ENCODE measurements at places on chromosomes 3 and 15.

DNA sequence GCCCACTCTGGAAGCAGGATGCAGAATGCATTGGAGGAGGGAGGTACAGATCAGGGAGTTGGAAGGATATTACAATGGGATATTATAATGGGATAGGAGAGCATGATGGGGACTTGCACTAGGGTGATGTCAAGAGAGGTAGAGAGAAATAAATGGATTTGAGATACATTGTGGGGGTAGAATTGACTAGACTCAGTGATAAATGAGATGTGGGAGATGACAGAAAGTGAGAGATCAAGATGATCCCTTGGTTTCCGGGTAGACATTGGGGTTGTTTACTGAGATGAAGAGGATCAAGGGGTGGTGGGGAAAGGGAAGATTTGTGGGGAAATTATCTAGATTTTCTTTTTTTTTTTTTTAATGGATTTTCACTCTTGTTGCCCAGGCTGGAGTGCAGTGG lies 42.7 kb downstream of the BFSP2 start:
- DNase-seq: no peak

DNA sequence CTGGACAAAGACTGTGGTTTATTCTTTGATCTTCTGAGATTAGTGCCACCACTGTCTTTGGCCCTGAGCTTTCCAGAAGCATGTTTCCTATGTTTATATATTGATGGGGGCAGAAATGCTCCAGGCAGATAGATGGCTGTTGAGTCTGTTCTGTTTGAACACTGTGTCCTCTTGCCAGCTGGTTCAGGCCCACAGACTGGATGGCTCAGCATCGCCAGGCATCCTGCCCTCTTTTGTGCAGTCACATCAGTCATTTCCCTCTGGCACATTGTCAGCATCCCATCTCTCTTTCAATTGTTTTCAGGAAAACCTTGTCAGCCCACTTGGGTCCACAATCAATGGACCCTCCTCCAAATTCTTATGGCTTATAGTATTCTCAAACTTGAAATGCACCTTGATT lies 141.2 kb downstream of the NEK11 start:
- DNase-seq: no peak

GRCh38 chr3:132317229-132317948 lies at the start of gene ACP3:
Gene ACP3, plus strand, starts transcription at chr3:132317407. Its CDS starts 50 bp downstream, at chr3:132317457.
- DNase-seq: no peak

DNA sequence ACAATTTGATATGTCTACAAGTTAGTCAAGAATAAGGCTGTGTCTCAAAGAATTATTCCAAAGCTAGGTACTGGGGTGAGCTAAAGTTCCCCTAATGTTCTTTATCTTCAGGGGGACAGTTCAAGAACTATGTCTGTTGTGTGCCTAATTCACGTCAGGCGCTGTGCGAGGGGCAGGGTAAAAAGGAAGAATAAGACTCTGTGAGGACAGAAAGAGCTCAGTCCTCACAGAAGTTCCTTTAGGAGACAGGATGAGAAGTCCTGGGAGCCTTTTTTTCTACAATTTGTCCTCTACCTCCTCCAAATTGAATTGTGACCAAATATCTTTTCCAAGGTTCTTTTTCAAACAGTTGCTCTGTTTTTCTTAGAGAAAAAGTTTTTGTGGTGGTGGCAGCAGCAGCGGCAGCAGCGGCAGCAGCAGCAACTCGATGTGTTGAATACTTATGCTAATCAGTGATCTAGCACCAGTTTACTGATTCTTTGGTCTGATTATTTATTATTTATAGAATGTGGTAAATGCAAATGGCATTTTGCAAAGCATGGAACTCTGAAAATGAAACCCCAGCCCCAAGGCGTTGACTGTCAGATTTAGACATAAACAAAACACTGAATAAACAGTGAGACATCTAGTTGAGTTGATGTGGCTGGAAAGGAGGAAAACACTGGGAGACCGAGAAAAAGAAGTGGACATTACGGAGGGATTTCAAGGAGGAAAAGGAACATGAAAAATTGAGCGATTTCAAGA lies 88.6 kb downstream of the GTPBP8 start:
- no peak for DNase-seq

- no peak for DNase-seq
Observed at GRCh38 chr3:169022457-169022856, 641.1 kb downstream of the MECOM start.

GRCh38 chr3:120622870-120623726 lies 27.0 kb downstream of the NDUFB4 start:
- peak; percentile 32 for DNase-seq

- DNase-seq: peak; percentile 45
Observed at GRCh38 chr15:29570948-29571791, 251.1 kb downstream of the TJP1 start.

DNA sequence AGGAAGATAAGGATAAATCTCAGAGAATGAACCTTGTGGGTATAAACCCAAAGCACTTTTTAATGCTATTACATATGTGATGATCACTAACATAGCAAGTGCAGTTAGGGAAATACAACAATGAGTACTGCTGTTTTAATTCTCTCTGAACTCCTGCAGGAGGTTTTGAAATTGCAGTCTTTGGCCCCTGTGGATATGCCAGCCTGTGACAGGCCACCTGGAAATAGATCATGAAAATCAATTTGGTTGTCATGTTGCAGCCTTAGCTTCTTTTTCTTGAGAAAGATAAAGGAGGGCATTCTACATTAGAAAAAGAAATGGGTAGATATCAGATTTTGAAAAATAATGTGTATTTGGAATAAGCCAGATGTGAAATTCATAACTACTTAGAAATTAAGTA lies 103.6 kb downstream of the RSRC1 start:
- no peak for DNase-seq
